Anterior cingulate cortex (tissue), 58 donors: ENCODE measurements at places on chromosomes 11 and 22.

GRCh38 chr11:111665777-111666176 lies 63.5 kb downstream of the SIK2 start:
- no peak for DNase-seq

DNA sequence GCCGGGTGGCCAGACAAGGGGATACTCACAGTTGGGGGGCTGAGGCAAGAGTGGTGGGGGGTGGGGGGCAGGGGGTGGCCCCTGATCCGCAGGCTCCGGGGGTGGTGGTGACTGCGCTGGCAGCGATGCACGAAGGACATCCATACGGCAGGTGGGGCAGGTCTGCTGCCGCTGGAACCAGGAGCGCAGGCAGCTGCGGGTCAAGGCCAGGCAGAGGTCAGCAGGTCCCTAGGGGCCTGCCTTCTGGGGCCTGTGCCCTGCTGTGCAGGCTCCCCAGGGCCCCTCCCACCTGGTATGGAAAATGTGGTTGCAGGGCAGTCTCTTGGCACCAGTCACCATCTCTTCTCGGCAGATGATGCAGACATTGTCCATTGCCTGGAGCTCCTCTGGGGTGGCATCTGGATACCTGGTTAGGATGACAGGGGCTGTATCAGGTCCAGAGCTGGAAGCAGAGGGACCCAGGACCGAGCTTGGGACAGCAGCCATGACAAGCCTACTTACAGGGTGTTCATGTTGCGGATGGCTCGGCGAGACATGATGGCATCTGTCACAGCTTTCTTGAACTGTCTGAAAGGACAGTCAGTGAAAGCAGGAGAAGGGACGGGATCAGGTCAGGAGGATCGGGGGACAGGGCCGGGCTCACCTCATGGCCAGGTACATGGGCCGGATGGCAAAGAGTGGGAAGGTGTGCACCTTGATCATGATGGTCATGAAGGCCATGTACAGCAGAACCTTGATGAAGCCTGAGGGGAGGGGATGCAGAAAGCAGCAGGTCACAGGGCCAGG lies 3.5 kb downstream of the SYVN1 start:
- no peak for DNase-seq

DNA sequence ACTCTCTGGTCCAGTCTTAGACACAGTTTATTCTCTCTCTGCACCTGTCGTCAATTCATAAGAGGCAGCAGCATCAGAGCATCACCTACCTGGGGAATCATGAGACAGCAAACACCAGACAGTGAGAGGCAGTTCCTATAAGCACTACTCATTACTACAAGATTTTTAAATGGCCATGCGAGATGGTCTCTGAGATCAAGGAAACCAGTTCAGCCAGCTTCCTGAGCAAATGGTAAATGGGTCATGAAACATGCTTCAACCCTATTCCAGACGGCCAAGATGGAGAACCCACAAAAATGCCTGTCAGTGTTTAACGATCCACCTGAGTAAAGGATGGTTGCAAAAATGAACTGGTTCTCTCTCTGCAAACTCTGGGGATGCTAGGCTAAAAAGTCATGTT lies 52.9 kb downstream of the SYTL2 start:
- no peak for DNase-seq

DNA sequence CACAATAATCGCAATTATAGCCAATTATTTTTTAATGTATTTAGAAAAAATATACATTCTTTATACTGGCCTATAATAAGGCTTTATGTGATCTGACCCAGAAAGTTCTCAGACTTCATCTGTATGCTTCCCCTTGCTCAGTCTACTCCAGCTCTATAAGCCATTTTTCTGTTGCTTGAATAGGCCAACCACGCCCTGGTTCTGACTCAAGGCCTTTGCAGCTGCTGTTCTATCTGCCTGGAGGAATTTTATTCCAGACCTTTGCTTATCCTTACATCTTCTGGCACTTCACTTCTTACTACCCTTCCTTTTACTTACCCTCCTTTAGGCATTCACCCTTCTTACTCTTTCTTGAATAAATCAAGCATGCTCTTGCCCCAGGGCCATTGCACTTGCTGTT lies 54.9 kb upstream of the PDE3B start:
- DNase-seq, result no peak

GRCh38 chr22:41445129-41446056 lies 1.2 kb downstream of the TOB2 start:
- no peak for DNase-seq

DNA sequence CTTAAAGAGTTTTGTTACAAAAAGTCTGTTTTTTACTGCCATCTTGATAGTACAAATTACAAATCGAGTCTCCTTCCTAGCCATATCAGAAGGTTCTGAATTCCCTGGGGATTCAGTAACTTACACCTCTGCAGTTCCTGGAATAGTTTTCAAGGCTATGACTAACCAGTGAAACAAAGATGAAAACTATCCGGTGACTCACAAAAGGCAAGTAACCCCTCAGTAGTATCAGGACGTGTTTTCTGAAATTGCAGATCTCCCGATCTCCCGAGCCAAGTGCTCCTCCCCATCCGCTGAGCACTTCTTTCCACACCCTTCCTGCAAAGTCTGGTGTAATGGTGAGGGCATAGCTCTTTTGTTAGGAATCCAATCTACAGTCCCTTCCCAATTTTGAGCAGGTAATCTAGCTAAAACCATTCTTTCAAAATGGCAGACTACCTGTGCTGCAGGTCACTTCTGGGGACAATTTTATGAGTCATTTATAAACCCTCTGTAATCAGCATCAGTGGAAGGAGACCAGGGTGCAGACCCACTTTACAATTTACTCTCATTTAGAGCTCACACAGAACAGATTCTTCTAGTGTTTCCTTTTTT lies 7.7 kb downstream of the E2F8 start:
- no peak for DNase-seq

GRCh38 chr11:23311986-23312940 lies 452.0 kb upstream of the CCDC179 start:
- DNase-seq, result no peak

GRCh38 chr11:65585396-65586246 lies 9.8 kb downstream of the EHBP1L1 start:
- DNase-seq, result no peak

GRCh38 chr11:46336563-46337180 lies 10.6 kb upstream of the DGKZ start:
- DNase-seq, result no peak
